ENCODE measurements at places on chromosomes 4 and X.

- no peak for DNase-seq
Observed at GRCh38 chrX:71823391-71824057, 60.4 kb downstream of the CXorf49B start.

- DNase-seq = no peak
Observed at GRCh38 chrX:129576539-129576938, 36.5 kb downstream of the OCRL start.

- no peak for DNase-seq
Observed at GRCh38 chrX:118637997-118638396, 89.4 kb upstream of the IL13RA1 start.

DNA sequence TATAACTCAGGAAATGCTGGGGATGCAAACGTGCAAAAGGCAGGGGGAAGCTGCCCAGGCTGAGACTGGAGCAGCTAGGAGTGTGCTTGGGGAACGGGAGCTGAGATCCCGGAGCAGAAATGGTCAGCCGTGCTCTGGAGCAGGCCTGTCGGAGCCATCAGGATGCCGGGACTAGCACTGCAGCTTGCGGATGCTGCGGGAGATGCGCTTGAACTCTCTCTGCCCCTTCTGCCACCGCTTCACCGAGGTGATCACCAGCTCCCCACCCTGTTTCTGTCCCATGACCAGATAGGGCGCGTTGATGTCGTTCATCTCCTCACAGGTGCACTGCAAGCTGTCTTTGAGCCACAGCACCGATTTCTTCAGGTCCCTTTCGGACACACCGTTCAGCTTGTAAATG is 7.6 kb downstream of the SFRP2 start:
- no peak for DNase-seq

DNA sequence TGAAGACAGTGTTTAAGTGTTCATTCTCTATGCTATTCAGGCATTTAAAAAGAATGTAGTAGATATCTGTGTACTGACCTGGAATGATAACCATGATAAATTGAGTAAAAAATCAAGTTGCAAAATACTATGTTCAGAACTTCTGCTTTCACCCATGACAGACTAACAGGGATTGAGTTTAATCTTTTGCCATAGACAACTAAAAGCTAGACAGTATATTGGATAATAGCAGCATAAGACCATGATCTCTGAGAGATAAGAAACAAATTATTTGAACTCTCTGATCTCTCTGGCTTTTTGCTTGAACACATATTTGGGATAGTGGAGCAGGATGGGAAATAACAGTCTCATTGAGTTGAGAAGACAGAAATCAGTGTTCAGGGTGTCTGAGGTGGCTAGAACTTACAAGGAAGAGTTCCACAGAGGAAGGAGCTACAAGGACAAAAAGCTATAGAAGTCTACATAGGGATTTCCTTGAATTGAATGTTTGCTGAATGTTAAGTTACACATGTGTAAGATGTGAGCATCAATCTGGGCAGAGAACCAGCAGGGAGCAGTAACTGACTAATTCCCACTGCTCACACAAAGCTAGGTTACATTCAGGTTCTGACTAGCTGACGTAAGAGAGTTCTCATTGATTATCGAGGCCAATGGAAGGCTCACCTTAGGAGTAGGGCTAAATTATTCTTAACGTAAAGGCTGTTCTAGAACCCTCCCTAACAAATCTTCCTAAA is 60.4 kb downstream of the SLC30A9 start:
- DNase-seq = no peak

DNA sequence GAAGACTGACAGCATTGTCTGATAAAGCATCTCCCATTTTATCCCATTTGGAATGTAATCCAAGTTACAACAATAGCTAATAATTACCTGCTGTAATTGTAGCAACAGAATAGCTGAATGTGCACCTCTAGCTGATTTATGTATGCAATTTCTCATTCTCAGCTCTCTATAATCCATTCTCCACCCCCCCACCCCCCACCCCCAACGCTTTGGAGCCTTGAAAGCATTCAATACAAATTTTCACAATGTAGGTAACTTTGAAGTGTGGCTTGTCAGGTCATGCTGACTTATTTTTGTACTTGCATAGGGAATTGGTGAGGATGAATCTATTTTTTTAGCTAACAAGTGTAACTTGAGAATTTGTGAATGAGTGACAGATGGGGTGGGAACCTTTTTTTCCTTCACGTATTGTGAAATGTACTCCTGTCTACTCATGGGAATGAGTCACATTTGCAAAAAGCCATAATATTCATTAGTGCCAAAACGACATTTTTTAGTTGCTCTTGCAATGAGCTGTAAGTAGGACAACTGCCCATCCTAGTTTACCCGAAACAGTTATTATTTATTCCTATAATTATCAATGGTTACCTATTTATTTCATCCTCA is 159.3 kb downstream of the PALLD start:
- DNase-seq = no peak
